ENCODE measurements at places on chromosomes 12 and 14.

DNA sequence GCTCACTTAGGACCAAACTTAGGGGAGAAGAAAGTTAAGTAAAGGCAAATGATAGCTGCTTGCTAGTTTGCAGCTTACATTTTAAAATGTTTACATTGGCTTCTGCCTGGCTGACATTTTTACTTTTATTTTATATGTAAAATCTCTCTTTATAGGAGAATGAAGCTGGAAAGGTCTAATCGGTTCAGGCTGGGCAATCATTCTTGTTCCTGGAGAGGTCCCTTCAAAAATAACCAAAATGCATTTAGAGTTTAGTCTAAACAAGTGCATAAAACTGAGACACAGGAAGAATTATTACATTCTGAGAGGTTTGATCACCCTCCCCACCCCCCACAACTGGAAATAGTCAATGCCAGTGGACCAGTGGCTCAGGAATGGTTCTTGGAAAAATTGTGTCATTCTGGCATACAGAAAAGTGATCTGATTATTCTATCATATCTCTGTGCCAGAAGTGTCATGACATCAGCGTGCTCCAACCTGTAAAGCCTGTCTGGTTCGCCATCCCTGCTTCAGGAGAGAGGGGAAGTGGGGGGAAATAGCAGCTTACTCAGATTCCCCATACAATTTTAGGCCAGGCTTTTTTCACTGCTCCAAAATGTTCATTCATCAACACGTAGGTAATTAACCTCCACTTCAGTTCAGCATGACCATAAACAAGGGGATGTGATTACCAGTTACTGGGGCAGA lies 4.2 kb downstream of the PRICKLE1 start:
- no peak for DNase-seq

DNA sequence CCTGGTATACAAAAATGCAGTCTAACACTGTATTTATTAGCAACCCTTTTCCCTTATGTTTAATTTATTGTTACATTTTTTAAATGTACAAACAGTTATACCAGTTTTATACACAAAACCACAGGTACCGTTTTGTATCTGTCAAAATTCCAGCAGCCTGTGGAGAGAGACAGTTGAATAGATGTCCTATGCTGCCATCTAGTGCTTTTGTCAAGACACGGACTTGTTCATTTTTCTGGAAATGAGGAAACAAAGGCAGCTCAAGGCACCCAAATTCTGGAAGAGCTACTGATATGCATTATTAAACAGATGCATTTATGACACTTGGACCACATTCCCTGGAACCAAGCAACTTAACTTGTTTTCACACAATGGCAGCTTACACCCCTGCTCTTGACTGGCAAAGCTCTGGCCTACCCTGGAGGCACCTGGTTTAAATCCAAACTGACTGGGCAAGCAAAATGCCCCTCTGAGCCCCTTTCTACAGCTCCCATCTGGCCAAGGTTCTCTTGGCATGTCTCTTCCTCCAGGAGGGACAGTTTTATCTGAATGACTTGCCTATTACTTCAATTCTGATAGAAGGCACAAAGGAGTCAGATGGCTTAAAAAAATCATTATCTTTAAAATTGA lies 286.9 kb upstream of the PRKD1 start:
- DNase-seq: no peak

DNA sequence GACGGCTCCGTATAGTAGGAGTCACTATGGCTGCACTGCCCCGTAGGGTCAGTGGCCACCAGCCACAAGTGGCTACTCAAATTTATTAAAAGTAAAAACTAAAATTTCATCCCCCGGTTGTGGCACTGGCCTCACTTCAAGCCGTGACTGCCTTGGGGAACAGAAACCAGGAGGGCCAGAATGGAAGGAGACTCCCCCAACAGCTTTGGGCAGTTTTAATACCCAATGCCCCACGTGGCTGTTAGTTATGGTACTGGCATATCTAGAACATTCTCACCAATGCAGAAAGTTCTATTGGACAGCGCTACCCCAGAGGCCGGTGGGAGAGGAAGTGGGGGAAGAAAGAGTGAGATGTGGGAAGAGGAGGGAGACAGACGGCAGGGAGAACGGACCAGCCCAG lies 6.2 kb downstream of the NCOR2 start:
- DNase-seq: no peak

DNA sequence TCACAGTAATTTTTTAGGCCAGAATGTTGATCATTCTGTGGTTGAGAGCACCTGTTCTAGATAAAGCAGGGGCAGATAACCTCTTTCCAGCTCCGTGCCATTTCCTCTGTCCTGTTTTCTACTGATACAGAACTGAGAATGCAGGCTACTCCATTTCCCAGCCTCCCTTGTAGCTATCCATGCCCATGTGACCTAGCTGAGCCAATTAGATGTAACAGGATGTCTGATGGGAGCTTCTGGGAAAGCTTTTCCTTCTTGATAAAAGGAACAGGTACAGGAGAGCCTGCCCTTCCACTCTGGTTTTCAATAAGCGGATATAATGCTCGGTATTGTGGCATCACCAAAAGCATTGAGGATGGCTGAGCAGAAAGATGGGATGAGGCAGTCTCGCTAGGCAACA lies 54.2 kb downstream of the LRRC74A start:
- no peak for DNase-seq

GRCh38 chr12:47615711-47616110 lies 90.1 kb downstream of the RPAP3 start:
- no peak for DNase-seq

DNA sequence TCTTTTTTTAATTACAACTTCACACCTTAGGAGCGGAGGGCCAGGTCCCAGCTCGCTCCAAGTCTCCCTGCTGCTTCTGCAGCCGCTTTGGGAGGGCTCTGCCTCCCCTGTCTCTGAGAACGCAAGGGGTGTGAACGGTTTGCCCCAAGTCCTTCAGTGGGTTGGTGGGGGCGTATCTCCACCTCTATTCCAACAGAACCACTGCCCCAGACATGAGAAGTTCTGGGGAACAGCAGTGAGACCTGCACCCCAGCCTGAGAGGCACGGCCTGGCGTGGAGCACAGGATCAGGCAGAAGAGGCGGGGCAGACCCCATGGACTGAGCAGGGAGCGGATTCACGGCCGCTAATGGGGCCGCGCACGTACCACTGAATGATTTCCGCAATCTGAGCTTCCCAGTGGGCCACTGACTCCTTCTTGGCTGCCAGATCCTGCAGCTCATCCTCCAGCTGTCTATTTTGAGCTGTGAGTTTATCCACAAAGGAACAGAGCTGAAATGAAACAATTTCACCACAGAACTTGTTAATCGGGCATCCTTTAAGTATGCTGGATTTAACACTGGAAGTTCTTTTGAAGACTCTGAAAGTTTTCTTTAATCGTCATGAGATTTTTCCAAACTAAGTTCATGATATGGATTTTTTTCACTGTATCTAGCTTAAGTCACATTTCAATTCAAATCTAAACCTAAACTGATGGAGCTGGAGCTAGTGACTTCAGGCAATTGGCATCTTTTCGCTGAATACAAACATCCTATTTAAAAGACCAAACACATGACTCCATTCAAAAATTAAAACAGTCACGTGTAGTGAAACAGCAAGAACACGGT lies 44.4 kb downstream of the AMN start:
- no peak for DNase-seq

DNA sequence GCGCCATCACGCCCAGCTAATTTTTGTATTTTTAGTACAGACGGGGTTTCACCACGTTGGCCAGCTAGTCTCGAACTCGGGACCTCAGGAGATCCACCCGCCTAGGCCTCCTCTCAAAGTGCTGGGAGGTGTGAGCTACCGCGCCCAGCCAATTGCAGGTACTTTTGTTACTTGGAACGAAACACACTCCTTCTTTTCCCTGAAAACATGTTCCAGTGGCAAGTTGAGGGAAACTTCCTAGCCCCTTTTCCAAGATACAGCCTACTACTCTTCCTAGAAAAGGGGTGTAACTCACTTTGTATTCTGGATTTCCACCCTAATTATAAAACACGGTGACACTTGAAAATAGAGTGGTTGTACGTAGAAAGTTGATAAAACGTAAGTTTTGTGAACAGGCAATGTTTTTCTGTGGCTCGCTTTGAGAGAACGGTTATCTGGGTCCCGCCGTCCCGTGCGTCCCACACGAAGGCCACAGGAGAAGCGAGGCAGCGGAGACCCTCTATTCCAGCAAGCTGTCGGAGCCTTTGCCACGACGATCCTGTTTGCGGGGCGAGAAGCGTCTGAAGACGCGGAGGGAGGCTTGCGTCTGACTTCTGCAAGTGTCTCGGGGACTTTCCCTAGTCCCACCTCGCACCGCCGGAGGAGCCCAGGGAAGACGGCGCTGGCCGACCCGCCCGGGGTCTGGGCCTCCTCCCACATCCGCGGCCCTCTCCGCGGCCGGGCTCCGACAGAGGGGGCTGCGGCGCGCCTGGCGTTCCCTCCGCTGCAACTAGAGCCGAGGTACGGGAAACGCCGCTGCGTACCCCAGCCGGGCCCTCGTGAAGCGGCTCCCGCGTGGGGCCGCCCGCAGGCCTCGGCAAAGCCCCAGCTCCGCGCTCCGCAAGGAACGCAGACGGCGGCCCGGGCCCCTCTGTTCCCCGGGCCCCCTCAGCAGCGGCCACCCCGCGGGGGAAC lies 745 bp downstream of the CDCA4 start:
- DNase-seq: no peak

DNA sequence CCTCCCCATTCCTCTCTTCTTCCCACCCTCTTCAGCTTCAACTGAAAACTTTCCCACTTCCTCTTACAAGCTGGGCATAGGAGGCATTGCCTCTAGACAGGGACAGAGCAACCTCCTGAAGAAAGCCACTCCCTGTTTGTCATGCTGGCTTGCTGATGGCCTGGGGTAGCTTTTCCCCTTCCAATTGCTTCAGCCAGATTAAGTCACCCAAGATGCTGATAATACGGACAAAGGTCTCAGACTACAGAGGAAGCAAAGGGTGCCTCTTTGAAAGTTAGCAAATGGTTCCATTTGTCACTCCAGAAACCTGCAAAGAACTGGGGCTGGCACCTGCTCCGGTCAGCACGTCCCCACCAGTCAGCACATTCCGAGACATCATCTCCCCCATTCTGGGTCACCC lies 6.0 kb downstream of the KRT2 start:
- DNase-seq: no peak

GRCh38 chr12:122533856-122534255 lies 6.8 kb downstream of the KNTC1 start:
- no peak for DNase-seq

GRCh38 chr12:48693572-48693971 lies 11.5 kb upstream of the KANSL2 start:
- DNase-seq: no peak

DNA sequence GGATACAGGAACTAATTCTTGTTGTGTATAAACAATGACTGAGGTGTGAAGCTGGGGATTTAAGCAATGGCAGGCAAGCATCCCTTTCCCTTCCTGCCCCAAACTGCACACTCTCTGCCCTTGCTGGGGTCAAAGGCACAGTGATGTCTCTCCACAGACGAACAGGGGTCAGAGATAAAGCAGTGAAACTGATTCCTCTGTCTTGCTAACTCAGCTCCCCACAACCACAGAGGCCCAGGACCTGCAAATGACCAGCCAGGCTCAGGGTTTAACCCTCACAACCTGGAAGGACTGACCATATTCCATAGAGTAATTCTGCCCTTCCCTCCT lies 67.2 kb downstream of the CCDC88C start:
- no peak for DNase-seq

DNA sequence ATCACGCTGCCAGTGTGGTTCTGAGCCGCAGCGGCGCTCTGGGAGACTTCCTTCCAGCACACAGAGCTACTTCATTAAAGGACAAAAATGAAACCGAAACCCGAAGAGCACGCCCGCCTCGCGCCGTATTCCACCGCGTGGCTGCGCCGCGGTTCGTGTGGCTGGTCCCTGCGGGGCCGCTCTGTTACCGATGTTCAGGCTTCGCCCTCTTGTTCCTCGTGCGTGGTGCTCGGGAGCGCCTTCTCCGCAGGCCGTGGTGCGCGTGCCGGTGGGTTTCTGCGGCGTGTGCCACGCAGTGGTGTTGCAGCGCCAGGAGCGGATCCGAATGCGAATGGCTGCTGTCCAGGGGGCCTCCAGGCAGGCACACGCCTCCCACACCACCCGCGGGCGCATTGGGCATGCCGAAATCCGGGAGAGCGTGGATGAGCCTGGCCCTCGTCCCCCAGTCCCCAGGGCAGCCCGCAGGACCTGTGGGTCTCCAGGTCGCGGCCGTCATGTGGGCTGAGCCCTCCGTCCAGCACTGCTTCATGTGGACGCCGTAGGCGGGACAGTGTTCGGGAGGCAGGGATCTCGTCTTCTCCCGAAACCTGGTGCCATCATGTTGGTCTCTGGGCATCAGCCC lies 91.2 kb downstream of the ADGRD1 start:
- no peak for DNase-seq

GRCh38 chr12:66739940-66740651 lies 61.2 kb upstream of the GRIP1 start:
- no peak for DNase-seq

GRCh38 chr14:21866479-21866878 lies 192.9 kb upstream of the OR4E1 start:
- DNase-seq: no peak

GRCh38 chr12:89977405-89978085 lies 268.9 kb upstream of the ATP2B1 start:
- peak; percentile 73 for DNase-seq

DNA sequence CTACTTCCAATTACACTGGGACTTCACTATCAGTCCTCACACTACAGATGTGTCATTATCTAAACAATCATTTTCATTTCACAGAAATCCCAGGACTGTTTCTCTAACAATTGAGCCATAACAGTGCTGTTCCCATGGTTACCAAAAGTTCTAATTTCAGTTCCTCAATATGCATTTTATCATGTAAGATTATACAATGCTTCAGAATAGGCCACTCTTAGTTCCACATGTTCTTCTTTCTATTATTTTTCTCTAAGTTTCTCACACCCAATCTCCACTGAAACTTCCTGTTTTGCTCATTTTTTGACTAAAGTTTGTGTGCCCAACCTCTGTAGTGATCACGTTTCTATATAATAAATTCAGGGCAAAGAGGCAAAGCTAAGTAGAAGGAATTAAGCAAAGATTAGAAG lies 185.8 kb downstream of the DUSP6 start:
- no peak for DNase-seq

GRCh38 chr12:11674894-11675390 lies 25.5 kb downstream of the ETV6 start:
- no peak for DNase-seq

DNA sequence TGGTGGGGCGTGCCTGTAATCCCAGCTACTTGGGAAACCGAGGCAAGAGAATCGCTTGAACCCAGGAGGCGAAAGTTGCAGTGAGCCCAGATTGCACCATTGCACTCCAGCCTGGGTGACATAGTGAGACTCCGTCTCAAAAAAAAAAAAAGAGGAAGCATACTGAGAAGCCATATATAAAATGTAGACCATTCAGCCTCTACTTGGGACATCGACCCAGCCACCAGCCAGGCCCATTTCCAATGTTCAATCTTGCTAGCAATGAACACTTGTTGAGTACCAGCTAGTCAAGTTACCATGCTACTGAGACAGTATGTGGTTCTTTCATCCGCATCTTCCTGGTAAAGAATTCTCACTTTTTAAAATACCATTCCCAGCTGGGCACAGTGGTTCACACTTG lies 33.4 kb upstream of the RASSF8 start:
- no peak for DNase-seq

- no peak for DNase-seq
Observed at GRCh38 chr14:91253795-91254323, 9.4 kb upstream of the GPR68 start.

GRCh38 chr12:52913431-52913821 lies 8.6 kb upstream of the KRT8 start:
- DNase-seq: no peak

- DNase-seq: no peak
Observed at GRCh38 chr14:58082011-58082410, 70.0 kb downstream of the ARMH4 start.

Measured in fibroblast of skin of left quadriceps (primary cell).